ENCODE measurements at places on chromosomes 7 and 10.

GRCh38 chr10:132411561-132412253, 14.7 kb downstream of the PWWP2B start:
- no peak for DNase-seq

DNA sequence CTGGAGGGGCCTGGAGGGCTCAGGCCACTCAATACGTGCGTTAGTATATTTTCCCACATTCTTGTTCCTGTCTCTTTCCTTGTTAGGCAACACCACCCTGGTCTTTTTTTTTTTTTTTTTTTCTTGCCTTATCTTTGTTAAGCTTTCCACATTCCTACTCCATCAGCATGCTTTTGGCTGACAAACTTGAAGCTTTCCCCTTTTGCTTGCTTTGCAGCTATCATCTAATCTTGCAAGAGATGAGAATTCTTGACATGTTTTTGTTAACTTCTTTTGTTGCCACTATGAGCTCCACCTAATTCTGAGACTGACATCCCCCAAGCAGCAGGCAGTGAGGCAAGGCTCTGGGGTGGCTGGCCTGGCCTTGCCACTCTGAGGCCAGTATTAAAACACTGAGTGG, 52.5 kb upstream of the NRP1 start:
- no peak for DNase-seq

DNA sequence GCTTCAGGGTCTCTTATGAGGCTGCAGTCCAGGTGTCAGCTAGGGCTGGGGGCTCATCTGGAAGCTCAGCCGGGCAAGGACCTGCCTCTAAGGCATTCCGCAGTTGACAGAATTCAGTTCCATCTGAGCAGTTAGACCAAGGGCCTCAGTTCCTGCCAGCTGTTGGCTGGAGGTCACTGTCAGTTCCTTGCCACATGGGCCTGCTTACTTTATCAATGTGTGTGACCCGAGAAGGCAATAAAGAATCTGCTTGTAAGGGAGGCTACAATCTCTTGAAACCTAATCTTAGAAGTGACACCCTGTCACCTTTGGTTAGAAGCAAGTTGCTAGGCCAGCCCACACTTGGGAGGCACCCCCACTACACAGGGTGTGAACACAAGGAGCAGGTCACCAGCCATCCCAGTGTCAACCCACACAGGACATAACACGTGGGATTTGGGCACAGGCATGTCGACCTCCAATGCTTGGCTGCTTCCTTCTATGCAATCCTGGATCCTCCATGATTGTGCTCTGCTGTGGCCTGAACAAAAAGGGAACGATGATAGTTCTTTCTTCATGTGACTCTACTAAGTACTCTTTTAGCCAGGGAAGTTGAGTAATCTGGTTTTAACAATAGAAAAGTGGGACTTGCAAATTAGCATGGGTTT, 41.8 kb downstream of the MTURN start:
- DNase-seq, result no peak

DNA sequence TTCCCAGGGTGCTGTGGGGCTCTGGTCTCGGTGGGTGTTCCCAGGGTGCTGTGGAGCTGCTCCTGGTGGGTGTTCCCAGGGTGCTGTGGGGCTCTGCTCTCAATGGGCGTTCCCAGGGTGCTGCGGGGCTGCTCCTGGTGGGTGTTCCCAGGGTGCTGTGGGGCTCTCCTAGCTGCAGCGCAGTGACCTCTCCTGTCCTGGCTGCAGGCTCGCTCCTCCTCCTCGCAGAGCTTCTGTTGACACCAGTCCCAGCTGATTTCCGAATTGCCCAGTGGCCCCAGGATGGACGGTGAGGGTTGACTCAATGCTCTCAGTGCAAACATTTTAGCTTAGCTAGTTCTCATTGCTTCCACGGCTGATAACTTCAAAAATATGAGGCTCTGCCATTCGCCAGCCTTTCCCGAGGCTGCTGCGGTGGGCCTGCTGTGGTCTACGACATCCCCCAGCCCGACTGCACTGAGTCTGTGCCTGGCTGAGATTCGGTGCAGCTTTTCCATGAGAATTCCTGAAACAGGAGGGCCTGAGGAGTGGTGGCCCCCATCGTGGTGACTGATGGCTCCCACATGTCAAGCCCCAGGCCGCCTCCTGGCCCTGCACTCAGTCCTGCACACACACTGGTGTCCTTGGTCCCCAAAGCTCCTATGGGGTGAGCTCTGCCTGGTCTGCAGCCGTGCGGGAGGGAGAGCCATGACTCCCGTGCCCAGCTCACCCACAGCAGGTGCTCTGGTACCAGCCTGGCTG, 58.3 kb upstream of the NKX6-2 start:
- no peak for DNase-seq

DNA sequence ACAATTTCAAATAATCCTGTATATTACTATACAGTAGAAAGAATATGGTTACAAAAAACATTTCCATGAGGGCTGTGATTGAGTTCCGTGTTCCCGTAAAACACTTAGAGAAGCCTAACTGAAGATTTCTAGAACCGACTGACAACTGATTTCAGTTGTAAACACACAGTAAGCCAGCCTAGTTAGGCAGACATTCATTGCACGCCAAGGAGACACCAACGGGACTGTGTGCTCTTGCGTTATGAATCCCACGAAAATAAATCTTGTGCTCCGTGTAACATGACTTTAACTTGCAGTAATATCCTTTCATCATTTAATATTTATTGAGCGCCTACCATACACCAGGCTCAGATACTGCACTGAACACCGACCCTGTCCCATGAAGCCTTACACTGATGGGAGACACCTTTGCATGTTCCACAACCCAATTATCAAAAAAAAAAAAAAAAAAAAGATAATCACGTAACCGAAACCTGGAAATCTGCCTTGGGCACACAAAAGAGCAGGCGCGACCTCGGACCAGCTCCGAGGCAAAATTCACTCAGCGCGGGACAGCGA, 420 bp upstream of the KLHL7 start:
- no peak for DNase-seq

Measured in GM12864 (cell line).